CD4-positive, alpha-beta T cell treated with Interleukin-6 for 4 hours (primary cell): ENCODE measurements at places on chromosomes 13 and 19.

- DNase-seq, result no peak
Measured at GRCh38 chr13:80477661-80478443, 136.9 kb upstream of the SPRY2 start.

- DNase-seq, result no peak
Measured at GRCh38 chr13:97538203-97538602, 104.2 kb downstream of the RAP2A start.

DNA sequence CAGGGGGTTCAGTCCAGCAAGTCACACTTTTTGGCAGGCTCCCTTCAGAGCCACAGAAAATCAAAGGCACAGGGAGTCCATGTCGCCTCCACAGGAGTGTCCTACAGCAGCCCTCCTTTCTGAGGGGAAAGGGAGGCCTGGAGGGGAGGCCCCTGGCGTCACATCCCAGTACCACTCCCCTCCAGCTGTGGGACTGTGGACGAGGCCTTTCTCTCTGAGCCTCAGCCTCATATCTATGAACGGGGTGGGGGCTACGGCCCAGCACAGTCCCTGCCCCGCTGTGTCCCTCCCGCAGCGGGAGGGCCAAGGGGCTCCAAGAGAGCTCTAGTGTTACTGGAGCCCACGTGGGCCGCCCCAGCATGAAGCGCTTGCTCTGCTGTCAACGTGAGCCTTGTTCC is 23.8 kb downstream of the PEPD start:
- no peak for DNase-seq

GRCh38 chr19:35228177-35228930 is at the start of gene FAM187B:
Gene FAM187B (minus strand): TSS chr19:35228739. CDS start chr19:35228680, 59 bp downstream.
- DNase-seq, result no peak

DNA sequence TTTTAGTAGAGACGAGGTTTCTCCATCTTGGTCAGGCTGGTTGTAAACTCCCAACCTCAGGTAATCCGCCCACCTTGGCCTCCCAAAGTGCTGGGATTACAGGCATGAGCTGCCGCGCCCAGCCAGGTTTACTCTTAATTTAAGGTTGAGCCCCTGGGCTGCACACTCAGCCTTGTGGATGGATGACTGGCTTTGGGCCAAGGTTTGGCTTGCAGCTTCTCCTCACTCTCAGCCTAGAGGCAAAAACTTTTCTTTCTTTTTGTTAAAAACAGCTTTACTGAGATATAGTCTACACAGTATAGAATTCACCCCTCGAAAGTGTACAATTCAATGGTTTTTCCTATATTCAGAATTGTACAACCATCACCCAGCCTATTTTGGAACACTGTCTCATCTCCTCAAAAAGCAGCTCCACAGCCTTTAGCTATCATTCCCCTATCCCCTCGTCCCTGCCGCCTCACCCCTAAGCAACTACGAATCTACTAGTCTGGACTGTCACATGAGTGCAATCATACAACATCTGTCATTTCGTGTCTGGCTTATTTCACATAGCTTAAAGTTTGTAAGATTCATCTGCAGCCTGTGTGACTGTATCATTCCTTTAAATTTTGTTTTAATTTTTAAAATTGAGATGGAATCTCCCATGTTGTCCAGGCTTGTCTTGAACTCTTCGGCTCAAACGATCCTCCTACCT is 14.5 kb upstream of the TSPAN16 start:
- no peak for DNase-seq

DNA sequence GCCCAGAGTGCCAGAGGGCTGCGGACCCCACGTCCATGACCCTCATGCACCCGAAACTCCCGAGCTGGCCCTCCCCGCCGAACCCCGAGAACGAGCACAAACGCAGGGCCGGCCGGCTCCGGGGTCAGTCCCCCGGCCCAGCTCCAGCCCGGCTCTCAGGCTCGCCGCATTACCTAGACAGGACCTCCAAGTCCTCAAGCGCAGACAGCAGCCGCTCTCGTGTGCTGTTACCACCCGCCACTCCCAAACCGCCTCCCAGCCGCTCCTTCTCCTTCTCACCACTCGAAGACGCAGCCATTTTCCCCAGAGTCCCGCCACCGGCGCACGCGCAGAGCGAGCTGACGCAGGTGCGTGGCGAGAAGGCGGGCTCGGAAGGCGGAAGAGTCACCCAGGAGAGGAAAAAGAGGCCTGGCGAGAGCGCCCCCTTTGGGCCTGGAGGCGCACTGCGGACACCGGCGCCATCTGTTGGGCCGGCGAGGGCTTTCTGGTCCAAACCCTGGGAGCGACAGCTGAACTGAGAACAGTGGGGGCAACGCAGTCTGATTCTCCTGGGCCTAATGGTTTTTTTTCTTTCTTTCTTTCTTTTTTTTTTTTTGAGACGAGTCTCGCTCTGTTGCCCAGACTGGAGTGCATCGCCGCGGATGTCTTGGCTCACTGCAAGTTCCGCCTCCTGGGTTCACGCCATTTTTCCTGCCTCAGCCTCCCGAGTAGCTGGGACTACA is at the start of gene MED4:
Gene MED4, minus strand, starts transcription at position 324 of the 722 bp plus-strand sequence. Its CDS starts 26 bp downstream, at position 298.
- peak; percentile 96 for DNase-seq

DNA sequence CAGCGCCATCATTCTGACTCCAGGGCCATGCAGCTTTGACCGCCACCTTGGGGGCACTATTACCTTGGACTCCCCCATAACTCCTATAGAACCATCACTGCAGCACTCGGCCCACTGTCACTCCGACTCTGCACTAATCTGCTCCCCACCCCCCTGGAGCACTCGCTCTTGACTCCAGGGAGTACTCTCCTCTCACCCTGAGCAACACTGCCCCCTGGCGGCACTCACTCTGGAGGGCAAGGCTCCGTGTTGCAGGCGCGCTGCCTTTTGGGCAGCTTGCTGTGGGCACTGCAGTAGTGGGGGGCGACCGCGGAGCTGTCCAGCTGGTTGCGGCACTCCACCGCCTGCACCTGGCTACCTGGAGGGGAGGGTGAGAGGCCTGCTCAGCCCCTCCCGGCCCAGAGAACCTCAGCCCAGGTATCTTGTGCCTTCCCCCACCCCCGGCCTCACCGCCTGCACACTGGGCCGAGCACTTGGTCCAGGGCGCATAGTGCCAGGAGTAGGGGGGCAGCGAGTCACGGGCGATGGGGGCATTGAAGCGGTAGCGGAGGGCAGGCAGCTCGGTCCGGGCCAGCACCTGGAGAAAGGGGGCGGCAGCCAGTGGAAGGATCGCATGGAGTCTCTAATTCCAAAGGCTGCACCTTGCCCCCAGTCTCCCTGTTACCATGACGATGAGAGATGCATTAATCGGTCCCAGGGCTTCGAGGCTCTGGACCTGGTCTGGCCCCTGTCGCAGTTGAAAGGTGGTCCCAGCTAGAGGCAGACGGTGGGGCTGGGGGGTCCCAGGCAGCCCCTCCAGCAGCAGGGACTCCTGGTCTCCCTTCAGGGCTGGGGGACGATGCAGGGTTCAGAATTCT is 8.9 kb upstream of the MYO1F start:
- peak; percentile 71 for DNase-seq

GRCh38 chr19:54206831-54207177 is 6.1 kb downstream of the RPS9 start:
- no peak for DNase-seq
